Midbrain (tissue), 1 donor: ENCODE measurements at places on chromosomes 5 and 9.

DNA sequence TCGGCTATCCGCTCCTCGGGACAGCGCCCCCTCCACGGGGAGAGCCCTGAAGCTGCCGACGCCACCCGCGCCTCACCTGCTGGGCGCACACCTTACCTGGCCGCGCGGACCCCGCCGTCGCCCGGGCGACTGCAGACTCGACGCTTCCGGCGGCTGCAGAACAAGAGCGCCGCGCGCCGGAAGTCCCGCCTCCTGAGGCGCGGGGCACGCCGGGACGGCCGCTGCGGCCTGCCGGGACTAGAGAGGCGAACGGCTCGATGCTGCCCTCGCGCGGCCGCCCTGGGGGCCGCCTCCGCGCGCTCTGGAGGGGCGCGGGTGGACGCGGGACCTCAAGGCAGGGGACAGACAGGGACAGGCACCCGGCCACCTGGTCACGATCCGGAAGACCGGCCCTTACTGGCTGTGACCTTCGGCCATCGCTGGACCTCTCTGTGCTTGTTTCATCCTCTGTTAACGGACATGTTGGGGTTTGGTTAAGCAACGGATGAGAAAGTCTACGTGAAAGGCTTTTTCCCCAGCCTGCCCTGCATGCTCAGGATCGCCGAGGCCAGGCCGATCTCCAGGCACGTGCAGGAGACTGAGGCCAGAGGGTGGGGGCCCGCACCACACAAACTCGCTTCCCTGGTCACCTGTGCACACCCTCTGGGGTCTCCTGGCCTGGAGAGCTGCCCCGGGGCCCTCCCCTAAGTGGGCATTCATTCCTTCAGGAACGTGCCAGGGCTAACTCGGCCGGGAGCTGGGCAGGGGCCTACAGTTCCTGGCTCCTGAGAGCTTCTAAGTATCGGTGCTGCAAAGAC is at the start of gene SNAPC4:
TSS of gene SNAPC4 (minus strand) at position 133 of the 797 bp plus-strand sequence. CDS start 1,742 bp downstream, outside the sequence.
- DNase-seq: peak; percentile 85

- DNase-seq: no peak
Measured at GRCh38 chr5:91175708-91176107, 207.4 kb downstream of the ARRDC3 start.

DNA sequence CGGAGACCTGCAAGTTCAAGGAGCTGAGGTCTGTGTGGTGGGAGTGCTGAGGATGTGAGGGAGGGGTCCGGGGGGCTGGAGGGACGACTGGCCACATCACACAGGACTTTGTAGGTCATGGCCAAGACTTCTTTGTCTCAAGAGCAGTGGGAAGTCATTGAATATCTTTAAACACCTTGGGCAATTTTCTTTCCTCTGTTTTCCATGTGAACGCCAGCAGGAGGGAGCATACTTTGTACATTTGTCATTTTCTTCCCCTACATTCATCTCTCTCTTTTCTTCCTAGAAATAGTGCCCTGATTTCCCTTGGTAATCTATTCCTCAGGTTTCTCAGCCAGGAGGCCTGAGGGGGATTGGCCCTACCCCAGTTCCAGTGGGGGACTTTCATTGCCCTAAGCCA is 153.7 kb upstream of the MSX2 start:
- no peak for DNase-seq

DNA sequence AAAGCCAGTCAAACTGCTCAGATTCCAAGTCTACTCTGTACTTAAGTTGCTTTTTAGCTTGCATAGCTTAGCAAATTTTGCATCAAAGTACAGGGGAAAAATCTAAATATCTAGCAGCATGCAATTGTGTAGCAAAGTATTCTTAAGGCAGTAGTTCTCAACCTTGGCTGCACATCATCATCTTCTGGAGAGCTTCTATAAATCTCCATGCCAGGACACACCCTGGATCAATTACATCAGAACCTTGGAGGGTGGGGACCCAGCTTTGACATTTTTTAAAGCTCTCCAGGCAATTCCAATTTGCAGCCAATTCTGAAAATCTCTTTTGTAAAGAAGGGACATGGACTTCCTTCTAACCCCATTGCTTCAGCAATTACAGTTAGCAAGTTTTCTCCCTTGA is 187.5 kb downstream of the SNCAIP start:
- DNase-seq: no peak

- no peak for DNase-seq
Measured at GRCh38 chr5:112697322-112697721, 40.4 kb upstream of the APC start.

DNA sequence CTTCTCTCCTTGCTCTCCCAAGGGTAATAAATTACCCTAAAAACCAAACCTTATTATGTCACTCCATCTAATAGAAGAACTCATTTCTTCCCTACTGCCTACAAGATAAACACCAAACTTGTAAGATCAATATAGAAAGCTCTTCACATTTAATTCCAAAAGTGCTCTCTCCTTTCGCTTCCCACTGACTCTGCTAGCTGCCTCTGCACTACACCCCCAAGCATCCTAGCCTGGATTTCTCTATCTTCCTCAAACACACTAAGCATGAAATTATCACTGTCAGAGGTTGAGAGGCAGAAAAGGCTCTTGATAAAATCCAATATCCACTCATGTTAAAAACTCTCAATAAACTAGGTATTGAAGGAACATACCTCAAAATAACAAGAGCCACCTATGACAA is 162.4 kb downstream of the KCNN2 start:
- no peak for DNase-seq

DNA sequence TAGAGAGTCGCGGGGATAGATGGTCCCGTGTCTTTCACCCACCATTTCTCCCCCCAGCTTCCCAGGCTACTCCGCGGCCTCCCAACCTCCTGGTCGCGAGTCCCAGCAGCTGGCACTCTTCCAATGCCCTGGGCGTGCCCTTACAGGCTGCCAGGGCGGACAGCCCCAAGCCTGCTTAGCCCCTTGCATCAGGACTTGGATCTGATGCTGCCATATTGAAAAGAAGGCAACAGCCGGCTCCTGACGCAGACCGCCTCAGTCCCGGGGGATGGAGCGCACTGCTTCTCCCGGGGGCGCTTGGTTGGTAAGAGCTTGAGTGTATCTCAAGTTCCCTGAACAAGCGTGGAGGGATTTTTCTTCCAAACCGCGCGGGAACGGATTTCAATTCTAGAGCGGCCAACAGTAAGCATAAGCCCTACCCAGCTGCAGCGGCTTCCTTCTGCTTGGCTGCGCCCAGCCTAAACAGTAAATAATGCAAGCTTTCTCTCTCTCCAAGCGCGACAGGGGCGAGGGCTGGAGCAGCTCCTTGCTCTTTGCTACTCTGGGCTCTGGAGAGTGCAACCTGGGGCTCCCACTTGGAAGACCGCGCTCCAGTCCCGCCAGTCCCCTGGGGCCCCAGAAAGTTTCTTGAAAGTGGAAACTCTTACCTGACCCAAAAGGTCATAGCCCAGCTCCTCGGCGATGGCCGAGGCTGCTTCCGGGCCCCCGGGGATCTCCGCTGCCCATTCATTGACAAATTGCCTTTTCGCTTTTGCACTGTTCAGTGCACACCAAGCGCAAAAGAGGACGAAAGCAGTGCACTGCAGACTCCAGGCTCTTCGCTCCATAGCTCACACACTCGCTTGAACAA is 607 bp downstream of the PCSK1 start:
- DNase-seq: no peak

DNA sequence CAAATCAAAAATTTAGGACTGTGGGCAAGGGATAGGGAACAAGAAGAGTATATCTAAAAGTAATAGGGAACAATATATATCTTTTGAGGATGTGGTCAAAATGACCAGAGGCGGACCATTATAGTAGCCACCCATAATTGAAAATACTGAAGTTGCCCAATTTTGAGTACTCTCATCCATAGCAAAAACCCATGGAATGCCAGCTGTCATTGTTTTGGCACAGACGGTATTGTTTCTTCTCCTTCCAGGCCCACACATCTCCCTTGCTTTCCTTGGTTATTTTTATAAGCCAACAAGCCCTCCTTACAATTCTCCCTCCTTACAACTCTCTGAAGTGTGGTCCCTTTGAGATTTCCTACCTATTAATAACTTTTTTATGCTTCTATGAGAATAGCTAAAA is 50.4 kb upstream of the RGMB start:
- DNase-seq: no peak

- no peak for DNase-seq
Measured at GRCh38 chr9:130891688-130892476, 4.7 kb downstream of the QRFP start.

DNA sequence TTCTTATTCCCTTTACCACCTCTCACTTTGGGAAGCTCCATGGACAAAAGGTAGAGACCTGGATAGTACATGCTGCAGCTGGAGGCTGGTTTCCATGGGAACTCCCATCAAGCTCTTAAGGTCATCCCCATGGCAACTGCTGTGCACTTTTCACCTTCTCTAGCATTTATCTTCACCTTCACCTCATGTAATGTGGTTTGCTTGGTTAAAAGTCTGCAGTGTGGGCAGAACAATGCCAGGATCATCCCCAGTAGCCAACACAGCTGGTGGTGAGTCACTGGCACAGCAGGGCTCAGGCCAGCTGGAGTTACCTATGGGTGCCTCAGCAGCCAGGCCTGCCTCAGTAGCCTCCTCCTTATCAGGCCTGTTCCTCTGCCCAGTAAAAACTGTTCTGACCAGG is 210.5 kb downstream of the GRIA1 start:
- no peak for DNase-seq

- peak; percentile 57 for DNase-seq
Measured at GRCh38 chr9:38047301-38048251, 21.5 kb downstream of the SHB start.

DNA sequence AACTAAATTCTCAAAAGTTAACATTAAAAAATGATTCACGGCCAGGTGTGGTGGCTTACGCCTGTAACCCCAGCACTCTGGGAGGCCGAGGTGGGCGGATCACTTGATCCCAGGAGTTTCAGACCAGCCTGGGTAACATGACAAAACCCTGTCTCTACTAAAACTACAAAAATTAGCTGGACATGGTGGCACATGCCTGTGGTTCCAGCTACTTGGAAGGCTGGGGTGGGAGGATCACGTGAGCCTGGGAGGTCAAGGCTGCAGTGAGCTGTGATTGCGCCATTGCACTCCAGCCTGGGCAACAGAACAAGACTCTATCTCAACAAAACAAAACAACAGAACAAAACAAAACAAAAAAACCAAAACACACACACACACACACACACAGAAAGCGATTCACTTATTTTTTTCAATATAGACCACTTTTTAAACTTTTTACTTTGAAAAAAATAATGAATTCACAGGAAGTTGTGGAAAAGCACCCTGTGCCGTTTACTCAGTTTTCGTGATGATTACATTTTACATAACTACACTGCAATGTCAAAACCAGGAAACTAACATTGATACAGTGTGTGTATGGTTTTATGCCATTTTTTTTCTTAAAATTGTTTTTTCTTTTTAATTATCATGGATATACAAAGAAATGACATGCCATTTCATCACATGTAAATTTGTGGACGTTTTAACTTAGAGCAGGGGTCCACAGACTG is 73.7 kb downstream of the TENT4A start:
- DNase-seq: no peak

GRCh38 chr9:135222881-135223760 is 135.7 kb downstream of the OLFM1 start:
- DNase-seq: no peak

DNA sequence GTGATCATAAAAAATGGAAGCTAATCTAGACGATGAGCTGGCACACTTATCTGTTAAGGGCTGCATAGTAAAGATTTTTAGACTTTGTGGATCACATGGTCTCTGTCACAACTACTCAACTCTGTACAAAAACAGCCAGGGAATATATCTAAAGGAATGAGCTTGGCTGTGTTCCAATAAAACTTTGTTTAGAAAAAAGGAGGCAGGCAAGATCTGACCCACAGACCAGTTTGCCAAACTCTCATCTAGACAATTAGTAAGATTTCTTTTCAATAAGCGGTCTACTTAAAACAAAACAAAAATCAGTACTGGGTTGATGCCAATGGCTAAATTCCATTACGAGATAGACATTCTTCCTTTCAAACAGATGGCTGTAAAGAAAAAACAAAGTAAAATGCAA is 53.0 kb upstream of the RETREG1 start:
- no peak for DNase-seq

DNA sequence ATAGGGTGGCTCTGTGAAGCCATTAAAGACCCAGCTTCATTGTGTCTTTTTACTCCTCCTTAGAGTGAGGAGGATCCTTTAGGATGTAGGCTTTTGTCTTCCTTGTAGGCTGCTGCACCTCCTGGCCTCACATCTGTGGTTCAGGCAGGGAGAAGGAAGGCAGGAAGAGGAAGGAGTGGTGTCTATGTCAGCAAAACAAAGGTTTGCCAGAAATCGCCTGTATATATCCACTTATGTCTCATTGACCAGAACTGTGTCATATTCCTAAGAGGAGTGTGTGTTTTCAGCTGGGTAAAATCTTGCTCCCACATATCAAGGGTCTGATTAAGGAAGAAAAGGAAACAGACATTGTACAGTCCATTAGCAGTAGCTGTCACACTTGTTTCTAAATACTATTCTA is 213.8 kb downstream of the ARHGAP26 start:
- DNase-seq: no peak

DNA sequence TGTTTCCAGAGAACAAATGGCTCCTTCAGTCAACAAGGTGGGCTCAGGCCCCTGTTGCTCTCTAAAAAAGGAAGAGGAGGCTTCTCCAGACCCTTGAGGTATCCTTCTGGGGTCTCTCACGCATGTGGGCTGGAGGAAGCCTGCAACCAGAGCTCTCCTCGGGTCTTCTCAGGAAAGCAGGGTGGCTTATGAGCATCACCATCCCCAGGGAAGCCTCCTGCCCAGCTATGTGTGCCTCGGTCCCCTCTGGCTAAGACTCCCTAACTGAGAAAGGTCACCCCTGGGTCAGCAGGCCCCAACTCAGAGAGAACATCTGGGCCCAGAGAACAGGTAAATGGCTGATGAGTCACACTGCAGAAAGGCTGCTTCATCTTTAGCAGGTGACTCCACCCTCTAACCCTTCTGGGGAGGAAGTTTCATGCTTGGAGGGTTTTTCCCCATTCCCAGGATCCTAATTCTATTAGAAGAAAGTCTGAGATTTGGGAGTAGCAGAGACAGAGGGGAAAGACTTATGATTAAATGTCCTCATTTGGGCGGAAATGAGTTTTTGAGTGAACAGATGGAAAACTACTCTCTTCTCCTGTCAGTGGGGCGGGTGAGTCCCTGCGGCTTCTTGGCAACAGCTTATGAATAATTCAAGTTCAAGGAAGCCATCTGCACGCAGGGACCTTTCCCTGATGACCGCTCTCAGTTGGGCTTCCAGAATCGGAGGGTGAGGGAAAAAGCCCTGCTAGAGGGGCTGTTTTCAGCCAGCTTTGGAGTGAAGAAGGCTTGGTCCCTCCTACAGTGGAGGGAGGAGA is 41.9 kb downstream of the TGFBI start:
- no peak for DNase-seq
